ENCODE measurements at places on chromosomes 5 and 9. TPM values are rescaled to one million over a fixed set of nuclear protein-coding genes. Genes with fewer than 3 reads are reported as not detected.

GRCh38 chr5:177455661-177456590, 9.3 kb downstream of the PRR7 start:
- H3K36me3 ChIP-seq: peaks cover 5% of the 10 kb centered on the region
- peaks cover 61% of the 10 kb centered on the region for H3K4me1 ChIP-seq
- H3K27ac ChIP-seq: peak overlapping the region; percentile 77
- peak; percentile 50 for DNase-seq

GRCh38 chr5:142821034-142821732, 51.0 kb downstream of the ARHGAP26 start:
- no peaks in the 10 kb centered on the region for H3K36me3 ChIP-seq
- no peak overlapping the region for H3K27ac ChIP-seq
- no peaks in the 10 kb centered on the region for H3K27me3 ChIP-seq
- H3K4me3 ChIP-seq: no peak overlapping the region
- peaks cover 74% of the 10 kb centered on the region for H3K4me1 ChIP-seq

- no peak for DNase-seq
- no peaks in the 10 kb centered on the region for H3K4me1 ChIP-seq
- no peak overlapping the region for H3K27ac ChIP-seq
- H3K36me3 ChIP-seq: no peaks in the 10 kb centered on the region
Measured at GRCh38 chr5:169744336-169744735, 107.3 kb downstream of the DOCK2 start.

- no peak for DNase-seq
- no peak overlapping the region for H3K27ac ChIP-seq
- H3K4me1 ChIP-seq: no peaks in the 10 kb centered on the region
Measured at GRCh38 chr5:85288914-85289313, 904.2 kb upstream of the EDIL3 start.

DNA sequence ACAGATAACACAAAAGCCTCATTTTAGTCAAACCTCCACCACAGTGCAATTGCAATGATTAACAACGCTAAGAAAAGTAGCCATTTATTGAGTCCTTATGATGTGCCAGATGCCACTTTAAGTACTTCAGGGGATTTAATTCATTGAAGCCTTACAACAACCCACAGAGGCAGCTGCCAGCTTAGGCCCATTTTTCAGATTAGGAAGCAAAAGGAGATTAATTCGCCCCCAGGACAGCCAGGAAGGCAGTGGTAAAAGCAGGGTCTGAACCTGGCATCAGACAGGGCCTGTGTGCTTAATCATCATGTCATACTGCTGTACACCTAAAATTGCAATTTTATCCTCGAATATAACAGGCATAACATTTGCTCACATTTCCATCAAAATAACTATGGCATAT, 23.9 kb downstream of the MED27 start:
- DNase-seq: no peak
- no peak overlapping the region for H3K4me3 ChIP-seq
- no peaks in the 10 kb centered on the region for H3K36me3 ChIP-seq
- H3K4me1 ChIP-seq: peaks cover 31% of the 10 kb centered on the region

GRCh38 chr5:30808996-30809395, 384.5 kb upstream of the CDH6 start:
- no peak for DNase-seq
- no peaks in the 10 kb centered on the region for H3K27me3 ChIP-seq
- no peaks in the 10 kb centered on the region for H3K36me3 ChIP-seq
- H3K4me3 ChIP-seq: no peak overlapping the region
- H3K27ac ChIP-seq: no peak overlapping the region

GRCh38 chr9:116471944-116472506, 215.1 kb upstream of the TRIM32 start:
- no peak overlapping the region for H3K4me3 ChIP-seq
- H3K27ac ChIP-seq: peak overlapping the region; percentile 13
- no peaks in the 10 kb centered on the region for H3K36me3 ChIP-seq
- DNase-seq: no peak
- H3K4me1 ChIP-seq: no peaks in the 10 kb centered on the region
- peaks cover 37% of the 10 kb centered on the region for H3K27me3 ChIP-seq

- H3K36me3 ChIP-seq: no peaks in the 10 kb centered on the region
- no peaks in the 10 kb centered on the region for H3K4me1 ChIP-seq
- no peak for DNase-seq
- no peak overlapping the region for H3K27ac ChIP-seq
- no peaks in the 10 kb centered on the region for H3K27me3 ChIP-seq
Measured at GRCh38 chr5:158538506-158539074, 561.1 kb downstream of the EBF1 start.

DNA sequence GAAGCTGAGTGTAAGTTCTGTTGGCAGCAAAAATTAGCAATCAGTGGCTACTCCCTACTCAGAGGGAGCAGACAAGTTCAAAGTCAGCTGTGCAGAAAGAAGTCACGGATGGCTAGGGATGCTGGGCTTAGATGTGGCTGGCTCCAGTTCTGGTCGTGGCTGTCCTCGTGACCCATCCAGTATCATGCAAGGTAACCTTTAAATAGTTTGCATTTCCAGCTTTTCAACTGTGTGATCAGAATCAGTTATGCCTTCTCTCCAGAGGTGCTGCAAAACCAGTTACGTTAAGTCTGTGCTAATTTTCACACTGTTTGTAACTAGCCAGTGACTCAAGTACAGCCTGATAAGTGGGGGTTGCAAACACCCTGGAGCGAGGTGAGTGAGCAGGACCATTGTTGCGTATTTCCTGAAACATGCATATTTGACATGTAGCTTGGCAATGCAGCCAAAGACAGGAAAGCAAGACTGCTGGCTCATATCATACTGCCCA, 302.4 kb downstream of the ATPSCKMT start:
- DNase-seq: no peak
- H3K27me3 ChIP-seq: no peaks in the 10 kb centered on the region

GRCh38 chr5:151902215-151902614, 22.4 kb downstream of the GLRA1 start:
- peaks cover 2% of the 10 kb centered on the region for H3K4me1 ChIP-seq
- no peaks in the 10 kb centered on the region for H3K36me3 ChIP-seq
- DNase-seq: no peak
- H3K27ac ChIP-seq: no peak overlapping the region
- H3K27me3 ChIP-seq: no peaks in the 10 kb centered on the region

DNA sequence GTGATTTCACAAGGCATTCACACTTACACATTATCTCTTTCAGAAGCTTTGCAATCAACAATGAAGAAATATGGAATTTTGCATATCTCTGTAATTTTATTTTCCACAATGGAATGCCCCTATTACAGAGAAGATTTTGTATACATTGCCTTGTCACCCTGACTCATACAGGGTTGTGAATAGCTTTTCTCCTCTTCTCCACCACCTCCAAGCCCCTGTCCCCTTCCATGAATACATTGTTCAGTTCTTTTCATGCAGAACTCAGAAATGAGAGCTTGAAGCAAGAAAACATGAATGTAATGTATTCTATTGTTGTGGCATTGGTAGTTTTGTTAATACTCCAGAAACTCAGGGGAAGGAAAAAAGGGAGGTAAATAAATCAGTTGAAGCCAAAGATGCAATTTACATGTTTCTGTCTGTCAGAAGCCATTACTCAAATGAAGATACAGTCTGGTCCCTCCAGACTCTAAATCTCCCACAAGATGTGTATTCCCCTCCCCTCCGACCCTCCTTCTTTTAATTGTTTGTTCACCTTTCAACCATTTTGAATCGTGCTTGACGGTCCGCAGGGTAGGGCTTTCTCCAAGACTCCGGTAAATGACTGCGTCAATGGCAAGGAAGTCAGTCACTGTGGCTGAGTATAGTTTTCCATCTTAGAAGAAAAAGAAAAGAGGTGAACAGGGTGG, 86.1 kb downstream of the SEMA6A start:
- no peak for DNase-seq
- no peaks in the 10 kb centered on the region for H3K4me1 ChIP-seq
- H3K27ac ChIP-seq: no peak overlapping the region
- H3K4me3 ChIP-seq: no peak overlapping the region
- H3K27me3 ChIP-seq: no peaks in the 10 kb centered on the region

- no peak for DNase-seq
- peaks cover 14% of the 10 kb centered on the region for H3K4me1 ChIP-seq
- H3K27ac ChIP-seq: no peak overlapping the region
- H3K27me3 ChIP-seq: no peaks in the 10 kb centered on the region
Measured at GRCh38 chr5:76794871-76795270, 24.0 kb upstream of the F2RL1 start.

DNA sequence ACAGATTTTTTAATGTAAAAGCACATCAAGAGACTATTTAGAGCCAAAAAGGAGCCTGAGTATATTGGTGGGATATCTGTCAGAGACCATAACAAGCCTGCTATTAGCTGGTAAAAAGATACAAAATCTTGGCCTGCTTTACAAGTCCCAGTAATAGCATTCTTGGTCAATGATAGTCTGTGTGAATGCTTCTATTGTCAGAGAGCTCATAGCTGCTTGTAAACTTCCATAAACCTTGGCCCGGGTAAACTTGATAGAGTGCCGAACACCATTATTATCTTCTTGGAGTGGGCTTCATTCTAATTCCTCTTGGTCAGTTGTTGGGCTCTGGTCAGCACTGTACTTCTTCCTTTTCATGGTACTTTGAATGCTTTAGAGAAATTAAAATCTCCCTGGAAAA, 64.0 kb downstream of the UBAP1 start:
- no peaks in the 10 kb centered on the region for H3K4me1 ChIP-seq
- H3K27ac ChIP-seq: no peak overlapping the region
- H3K36me3 ChIP-seq: peaks cover 14% of the 10 kb centered on the region
- no peak for DNase-seq
- H3K27me3 ChIP-seq: no peaks in the 10 kb centered on the region

DNA sequence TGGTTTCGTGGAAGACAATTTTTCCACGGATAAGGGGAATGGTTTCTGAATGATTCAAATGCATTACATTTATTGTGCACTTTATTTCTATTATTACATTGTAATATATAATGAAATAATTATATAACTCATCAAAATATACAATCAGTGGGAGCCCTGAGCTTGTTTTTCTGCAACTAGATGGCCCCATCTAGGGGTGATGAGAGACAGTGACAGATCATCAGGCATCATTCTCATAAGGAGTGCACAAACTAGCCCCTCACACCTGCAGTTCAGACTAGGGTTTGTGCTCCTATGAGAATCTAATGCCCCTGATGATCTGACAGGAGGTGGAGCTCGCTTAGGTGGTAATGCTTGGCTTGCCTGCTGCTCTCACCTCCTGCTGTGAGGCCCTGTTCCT, 6.4 kb downstream of the ISCA1 start:
- H3K27me3 ChIP-seq: no peaks in the 10 kb centered on the region
- no peak for DNase-seq
- peaks cover 55% of the 10 kb centered on the region for H3K4me1 ChIP-seq
- H3K36me3 ChIP-seq: peaks cover 42% of the 10 kb centered on the region

DNA sequence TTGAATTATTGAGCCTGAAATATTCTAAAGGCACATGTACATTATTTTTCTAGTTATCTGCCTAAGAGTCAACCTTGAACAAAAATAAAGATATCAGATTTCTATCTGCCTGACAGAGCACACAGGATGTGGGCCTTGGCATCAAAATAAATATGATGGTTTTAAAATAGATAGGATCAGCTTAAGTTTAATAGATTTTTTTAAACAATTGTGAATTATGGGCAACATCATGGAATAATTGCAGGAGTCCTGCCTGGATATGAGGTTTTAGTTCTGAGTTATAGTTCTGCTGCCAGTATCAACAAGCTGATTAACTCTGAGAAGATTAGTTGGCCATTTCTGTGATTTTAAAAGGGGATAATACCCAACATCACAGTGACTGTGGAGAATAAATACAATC, 107.0 kb upstream of the PCA3 start:
- DNase-seq: no peak
- H3K4me3 ChIP-seq: no peak overlapping the region
- H3K4me1 ChIP-seq: peaks cover 40% of the 10 kb centered on the region
- no peaks in the 10 kb centered on the region for H3K36me3 ChIP-seq
- no peaks in the 10 kb centered on the region for H3K27me3 ChIP-seq

- H3K27ac ChIP-seq: no peak overlapping the region
- H3K36me3 ChIP-seq: no peaks in the 10 kb centered on the region
- no peak for DNase-seq
- H3K4me3 ChIP-seq: no peak overlapping the region
- no peaks in the 10 kb centered on the region for H3K27me3 ChIP-seq
- no peaks in the 10 kb centered on the region for H3K4me1 ChIP-seq
Measured at GRCh38 chr5:5793242-5794117, 371.0 kb downstream of the ICE1 start.

DNA sequence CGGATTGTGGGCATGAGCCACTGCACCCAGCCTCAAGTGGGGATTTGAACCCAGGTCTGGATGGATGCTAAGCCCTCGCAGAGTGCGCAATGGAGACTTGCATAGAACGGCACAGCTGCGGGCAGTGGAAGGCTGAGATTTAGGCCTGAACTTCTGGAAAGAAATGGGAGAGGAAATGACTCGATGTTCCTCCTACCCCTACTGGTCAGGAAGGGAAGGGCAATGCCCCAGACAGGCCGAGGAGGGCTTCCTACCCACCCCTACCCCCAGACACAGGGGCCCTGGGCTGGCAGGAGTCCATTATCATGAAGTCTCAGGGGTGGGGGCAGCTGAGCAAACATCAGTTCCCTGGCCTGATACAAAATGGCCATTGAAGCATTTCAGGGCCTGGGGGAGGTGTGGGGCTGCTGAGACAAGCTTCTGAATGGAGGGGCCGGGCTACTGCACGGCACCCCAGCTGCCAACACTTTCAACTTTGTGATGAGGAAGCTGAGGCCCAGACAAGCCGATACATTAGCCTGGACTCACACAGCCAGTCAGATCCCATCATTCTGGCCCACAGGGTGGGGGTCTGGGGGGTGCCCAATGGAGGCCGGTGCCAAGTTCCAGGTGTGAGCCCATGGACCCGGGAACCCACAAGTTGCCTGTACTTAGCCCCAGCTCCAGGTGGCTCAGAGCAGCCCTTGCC, 13.5 kb upstream of the WDR38 start:
- no peaks in the 10 kb centered on the region for H3K27me3 ChIP-seq
- no peak for DNase-seq
- H3K27ac ChIP-seq: no peak overlapping the region

- no peaks in the 10 kb centered on the region for H3K36me3 ChIP-seq
- peaks cover 24% of the 10 kb centered on the region for H3K4me1 ChIP-seq
- no peak for DNase-seq
- no peaks in the 10 kb centered on the region for H3K27me3 ChIP-seq
- H3K4me3 ChIP-seq: no peak overlapping the region
Measured at GRCh38 chr9:16679327-16679821, 191.1 kb downstream of the BNC2 start.

DNA sequence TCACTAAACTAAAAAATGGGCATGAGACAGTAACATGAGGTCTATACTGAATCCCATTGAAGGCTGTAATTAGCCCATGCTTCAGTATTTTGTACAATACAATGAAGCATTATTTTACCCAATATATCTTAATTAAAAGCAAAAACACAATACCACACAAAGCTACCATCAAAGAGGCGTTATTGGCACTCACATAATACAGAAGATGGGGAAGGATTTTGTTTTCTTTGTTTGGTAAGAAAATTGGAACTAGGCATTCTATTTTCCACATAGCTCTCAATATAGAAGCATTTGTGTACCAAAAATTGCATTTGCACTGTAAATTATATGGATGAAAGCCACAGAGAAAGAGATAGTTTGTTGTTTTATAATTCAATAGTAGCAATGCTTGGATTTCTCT, 761.0 kb downstream of the EFNA5 start:
- no peaks in the 10 kb centered on the region for H3K27me3 ChIP-seq
- no peak for DNase-seq
- no peak overlapping the region for H3K4me3 ChIP-seq
- no peaks in the 10 kb centered on the region for H3K36me3 ChIP-seq
- no peak overlapping the region for H3K27ac ChIP-seq
- H3K4me1 ChIP-seq: no peaks in the 10 kb centered on the region

The DMRTA1 gene
- total RNA-seq: 3.3 TPM

The PCDHGB1 gene
- 1.4 TPM for total RNA-seq

The SPINK13 gene
- not detected for total RNA-seq

The EFCAB9 gene
- not detected for total RNA-seq

The TRIM32 gene
- total RNA-seq: 7.2 TPM

The PCDHA4 gene
- 0.35 TPM for total RNA-seq

The KIF24 gene
- 2.9 TPM for total RNA-seq
